Anterior cingulate cortex (tissue), 58 donors: ENCODE measurements at places on chromosomes 4 and X.

DNA sequence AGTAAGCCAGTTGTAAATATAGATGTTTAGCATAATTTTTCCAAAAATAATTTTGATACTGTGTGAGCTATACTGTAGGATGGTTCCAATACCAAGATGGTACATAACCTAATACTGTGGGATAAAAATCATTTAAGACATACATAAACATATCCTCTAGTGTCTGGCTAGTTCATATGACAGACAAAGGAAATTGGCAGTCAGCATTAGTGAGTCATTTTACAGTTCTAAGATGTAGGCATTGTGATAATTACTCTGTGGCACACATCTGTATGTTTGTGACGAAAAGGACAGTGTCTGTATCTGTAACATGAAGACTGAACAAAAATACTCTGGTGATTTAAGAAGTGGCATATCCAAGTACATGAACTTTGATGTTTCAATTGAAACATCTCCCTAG, 49.6 kb downstream of the UGT2A2 start:
- no peak for DNase-seq

GRCh38 chrX:54640103-54640690, 110.2 kb downstream of the GNL3L start:
- no peak for DNase-seq

DNA sequence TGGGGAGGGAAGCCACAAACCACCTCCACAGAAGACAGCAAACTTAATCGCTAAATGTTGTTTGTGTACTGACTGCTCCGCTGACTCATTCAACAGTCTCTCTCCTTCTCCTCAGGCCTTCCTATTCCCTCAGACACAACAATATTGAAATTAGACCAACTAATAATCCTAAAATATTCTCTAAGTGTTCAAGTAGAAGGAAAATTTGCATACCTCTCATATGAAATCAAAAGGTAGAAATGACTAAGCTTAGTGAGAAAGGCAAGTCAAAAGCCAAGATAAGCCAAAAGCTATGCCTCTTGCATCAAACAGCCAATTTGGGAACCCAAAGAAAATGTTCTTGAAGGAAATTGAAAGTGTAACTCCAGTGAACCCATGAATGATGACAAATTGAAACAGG, 75.7 kb upstream of the ARHGAP24 start:
- no peak for DNase-seq

GRCh38 chrX:11929476-11929875, 171.4 kb downstream of the MSL3 start:
- no peak for DNase-seq

GRCh38 chrX:55451990-55452832, at the start of gene MAGEH1:
TSS of gene MAGEH1 (plus strand) at chrX:55452127. CDS start at chrX:55452375, 248 bp downstream.
- peak; percentile 85 for DNase-seq

- no peak for DNase-seq
These were observed 97.4 kb upstream of the MYOZ2 start for GRCh38 chr4:119038116-119038841.

DNA sequence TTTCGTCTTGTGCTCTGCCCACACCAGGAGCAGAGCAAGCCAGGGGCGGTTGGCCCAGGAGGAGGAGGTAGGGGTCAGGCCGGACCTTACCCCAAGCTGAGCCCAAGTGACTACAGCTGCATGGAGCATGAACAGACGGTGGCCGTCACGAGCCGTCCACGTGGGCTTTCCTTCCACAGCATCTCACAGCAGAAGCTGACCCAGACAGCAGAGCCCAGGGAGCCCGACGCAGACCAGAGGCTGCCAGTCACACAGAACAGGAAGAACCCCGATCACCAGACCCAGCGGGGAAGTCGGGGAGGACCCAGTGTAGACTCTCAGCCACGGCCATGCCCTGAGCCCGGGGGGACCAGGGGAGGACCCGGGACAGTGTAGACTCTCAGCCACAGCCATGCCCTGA, 58.0 kb downstream of the FAM53A start:
- DNase-seq: no peak

GRCh38 chrX:2387614-2388239, 113.0 kb downstream of the DHRSX start:
- no peak for DNase-seq

DNA sequence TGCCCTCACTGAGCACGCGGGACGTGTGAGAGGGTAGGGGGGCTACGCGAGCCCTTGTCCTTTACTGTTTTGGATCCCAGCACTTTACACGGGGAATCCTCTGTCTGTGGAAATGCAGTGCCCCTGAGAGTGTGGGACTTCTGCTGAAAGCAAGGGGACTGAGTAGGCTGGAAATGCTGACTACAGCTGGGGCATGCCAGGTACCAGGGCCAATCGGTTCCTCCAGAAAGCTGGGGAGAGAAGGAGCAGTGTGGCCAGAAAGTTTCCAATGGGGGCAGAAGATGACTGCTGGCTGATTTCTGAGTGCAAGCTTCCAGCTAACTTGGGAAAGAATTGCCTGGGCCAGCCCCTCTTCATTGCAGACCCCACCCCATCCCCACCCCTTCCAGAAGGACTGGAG, 1.5 kb downstream of the NHSL2 start:
- DNase-seq: no peak

- no peak for DNase-seq
These were observed 23.8 kb downstream of the TRPC5 start for GRCh38 chrX:112058766-112059165.

GRCh38 chrX:133213117-133213516, 5.0 kb downstream of the TFDP3 start:
- DNase-seq: no peak

- no peak for DNase-seq
These were observed 324.7 kb downstream of the LDB2 start for GRCh38 chr4:16573739-16574138.

GRCh38 chrX:129593137-129593536, 53.1 kb downstream of the OCRL start:
- no peak for DNase-seq

GRCh38 chr4:81352446-81352835, 119.3 kb downstream of the RASGEF1B start:
- no peak for DNase-seq

DNA sequence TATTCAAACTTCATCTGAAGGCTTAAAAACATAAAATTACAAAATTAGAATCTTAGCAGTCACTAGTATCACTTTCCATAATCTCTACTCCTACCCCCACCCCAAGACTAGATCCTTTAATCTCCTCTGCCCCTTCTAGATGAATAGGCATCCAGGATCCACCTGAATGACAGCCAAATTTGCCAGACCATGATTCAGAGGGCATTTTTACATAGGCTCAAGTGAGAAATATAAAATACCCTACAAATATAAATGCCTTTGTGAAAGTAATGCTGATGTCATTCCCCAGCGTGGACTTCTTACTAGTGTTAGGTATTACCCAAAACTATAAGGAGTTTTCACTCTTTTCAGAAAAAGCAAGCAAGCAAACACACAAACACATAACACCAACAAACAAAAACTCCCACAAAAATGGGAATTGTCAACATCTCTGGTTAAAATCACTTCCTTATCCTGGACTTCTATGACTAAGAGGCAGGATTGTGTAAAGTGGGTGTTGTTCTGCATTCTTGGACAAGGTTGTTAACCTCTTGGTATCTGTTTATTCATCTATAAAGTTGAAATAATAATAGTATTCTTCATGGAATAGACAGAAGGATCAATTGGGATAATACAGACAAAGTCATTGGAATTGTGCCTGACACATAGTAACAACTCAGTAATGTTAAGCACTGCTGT, 51.3 kb upstream of the TMPRSS11F start:
- DNase-seq: no peak

DNA sequence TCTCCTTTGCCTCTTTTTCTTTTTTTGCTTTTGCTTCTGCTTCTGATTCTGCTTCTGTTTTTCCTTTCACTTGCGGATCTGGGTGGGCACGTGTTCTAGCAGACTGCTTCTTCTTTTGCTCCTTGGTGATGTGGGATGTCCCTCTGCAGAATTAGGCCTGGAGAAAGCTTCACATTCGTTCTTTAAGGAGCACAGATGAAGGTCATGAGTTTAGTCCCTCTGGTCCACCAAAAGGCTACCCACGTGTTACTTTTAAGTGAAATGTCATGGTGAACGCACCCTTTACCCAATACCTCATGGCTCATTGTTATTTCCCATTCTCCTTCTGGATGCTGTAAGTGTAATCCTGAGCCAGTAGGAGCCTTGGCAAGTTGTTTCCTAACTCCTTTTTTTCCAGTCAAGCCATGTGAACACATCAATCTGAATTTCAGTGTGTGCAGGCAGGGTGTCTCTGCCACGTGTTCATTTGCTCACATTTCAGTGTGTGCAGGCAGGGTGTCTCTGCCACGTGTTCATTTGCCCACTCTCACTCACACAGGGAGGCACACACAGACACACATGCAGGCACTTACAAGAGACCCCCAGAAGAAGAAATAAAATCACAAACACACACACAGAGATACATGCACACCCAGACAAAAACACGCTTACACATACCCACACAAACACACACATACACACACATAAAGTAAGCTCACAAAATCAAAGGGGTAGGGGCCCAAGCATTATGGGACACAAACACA, 36.9 kb downstream of the NBDY start:
- DNase-seq: no peak

GRCh38 chr4:101791182-101791558, 640 bp downstream of the BANK1 start:
- DNase-seq: no peak

- DNase-seq: no peak
These were observed 28.5 kb upstream of the HGFAC start for GRCh38 chr4:3413217-3413671.

DNA sequence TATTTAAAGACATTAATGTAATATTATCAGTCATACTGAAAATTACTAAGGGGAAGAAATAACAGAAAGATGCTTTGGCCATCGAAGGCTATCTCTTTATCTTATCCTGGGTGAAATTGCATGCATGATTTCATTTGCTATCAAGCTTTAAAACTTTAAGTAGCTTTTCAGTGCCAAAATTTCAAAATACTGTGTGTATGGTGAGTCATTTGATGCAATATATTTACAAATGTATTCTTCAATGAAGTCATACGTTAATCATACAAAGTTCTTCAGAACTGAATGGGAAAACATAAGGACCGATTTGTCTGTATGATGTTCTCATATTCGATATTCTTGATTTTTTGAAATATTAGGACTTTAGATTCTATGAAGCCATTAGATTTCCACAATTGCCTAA, 1295.8 kb upstream of the AGA start:
- no peak for DNase-seq

DNA sequence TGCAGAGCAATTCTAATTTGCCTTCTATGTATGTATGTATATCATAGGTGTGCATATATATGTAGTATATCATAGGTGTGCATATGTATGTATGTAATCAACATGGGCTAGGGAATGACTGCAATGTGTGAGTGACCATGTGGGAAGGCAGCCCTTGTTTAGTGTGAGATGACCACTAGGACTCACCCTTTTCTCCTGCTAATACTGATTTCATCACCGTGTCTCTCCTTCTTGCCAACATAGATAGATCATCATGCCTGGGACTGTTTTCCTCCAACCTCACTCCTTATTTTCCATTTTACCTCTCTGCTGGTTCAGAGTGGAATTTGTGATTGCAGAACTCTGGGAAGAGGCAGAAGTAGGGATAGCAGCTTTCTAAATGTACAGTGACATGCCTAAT, 63.6 kb upstream of the SFRP2 start:
- no peak for DNase-seq

DNA sequence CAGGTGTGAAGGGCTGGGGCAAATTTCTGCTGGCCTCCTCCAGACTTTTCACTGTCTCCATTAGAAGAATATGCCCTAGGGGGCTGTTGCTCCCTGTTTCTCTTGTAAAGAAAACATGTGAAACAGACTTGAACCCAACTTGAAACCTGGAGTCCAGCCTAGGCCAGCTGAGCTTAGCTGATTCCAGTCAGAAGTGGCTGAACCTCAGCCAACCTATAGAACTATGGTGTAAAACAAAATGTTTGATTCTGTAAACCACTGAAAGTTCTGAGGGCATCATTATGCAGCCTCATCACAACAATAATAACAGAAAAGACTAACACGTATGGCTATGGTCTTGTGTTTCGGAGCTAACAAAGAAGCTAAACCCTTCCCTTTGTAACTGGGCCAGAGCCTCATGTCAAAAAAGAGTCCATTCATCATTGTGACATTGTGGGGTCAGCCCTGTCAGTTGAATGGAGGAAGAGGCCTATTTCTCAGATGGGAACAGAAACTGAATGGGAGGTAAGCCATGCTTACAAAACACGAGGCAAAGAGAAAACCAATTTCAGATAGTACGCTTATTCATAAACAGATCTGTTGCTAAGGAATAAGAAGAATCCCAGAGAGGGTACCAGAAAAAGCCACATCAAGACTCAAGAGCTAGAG, 34.1 kb downstream of the SETD7 start:
- no peak for DNase-seq

DNA sequence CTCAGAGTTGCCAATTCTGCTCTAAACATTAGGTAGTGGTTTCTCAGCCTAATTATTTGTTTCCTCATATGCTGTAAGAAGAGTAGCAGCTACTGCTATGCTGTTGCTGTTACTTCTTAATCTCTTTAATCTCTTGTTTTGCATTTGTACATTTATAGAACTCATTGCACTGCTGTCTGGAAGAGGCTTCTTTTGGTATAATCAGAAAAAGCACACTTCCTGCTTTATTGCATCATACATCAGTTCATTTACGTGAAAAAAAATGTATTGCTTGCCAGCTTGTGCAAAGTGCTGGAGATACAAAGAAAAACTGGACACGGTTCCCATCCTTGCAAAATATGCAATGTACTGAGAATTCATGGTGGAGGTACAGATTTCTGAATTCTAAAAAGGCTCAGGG, 332.0 kb downstream of the GRXCR1 start:
- DNase-seq: no peak

- DNase-seq: no peak
These were observed 88.6 kb upstream of the IL1RAPL1 start for GRCh38 chrX:28498658-28499057.

DNA sequence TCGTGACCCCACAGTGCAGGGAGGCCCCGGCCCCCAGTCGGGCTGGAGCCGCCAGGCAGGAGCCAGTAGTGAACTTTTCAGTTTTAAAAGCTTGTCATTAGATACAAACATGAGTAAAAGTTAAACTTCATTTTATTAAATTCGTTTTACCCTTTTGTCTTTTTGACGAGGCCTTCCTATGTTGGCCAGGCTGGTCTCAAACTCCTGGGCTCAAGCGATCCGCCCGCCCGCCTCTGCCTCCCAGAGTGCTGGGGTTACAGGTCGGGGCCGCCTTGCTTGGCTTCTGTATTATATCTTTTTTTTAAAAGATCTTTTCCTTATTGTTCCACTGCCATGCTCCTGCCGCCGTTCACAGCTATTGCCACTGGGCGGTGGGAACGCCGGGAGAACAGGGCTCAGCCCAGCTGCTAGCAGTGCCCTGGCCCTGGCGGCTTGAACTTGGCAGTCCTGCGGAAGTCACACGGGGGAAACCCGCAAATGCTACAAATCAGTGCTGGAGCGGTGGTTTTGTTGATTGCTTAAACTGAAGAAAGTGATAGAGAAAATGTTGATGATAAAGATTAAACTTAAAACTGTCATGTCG, 968 bp upstream of the NELFA start:
- no peak for DNase-seq
